ENCODE measurements at places on chromosomes 3 and 15.
A peak's percentile ranks its signal among the peaks of the same experiment; 100 is the strongest.

DNA sequence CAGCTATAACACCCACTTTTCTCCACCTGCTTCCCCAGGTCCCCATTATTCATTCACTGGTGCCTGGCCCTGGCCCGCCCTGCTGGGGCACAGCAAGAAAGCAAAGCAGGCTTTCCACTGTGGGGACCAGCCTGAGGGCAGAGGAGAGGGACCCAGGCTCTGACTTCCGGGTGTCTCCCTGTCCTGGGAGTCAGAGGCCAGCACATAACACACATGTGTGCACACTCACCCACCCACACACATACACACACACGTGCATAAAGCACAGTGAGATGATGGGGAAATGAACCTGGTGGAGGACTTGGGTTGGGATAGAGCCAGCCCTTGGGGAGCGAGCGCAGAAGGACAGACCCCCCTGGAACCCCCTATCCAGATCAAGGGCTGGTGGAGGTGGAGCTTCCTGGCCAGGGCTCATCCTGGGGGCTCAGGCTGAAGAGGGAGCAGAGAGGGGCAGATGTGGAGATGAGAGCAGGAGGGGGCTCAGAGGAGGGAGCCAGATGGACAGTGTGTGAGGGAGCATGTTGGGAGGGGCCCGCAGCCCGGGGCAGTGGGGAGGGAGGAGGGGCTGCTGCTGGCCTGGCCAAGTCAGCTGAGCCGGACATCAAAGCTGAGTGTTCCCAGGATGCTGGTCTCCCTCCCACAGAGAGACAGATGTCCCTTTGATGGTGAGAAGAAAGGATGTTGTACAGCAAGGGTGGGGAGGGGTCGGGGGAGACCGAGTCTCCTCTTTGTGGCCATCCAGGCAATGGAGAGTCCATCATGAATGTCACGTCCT lies 78.2 kb downstream of the LINGO1 start:
- no peak for DNase-seq

DNA sequence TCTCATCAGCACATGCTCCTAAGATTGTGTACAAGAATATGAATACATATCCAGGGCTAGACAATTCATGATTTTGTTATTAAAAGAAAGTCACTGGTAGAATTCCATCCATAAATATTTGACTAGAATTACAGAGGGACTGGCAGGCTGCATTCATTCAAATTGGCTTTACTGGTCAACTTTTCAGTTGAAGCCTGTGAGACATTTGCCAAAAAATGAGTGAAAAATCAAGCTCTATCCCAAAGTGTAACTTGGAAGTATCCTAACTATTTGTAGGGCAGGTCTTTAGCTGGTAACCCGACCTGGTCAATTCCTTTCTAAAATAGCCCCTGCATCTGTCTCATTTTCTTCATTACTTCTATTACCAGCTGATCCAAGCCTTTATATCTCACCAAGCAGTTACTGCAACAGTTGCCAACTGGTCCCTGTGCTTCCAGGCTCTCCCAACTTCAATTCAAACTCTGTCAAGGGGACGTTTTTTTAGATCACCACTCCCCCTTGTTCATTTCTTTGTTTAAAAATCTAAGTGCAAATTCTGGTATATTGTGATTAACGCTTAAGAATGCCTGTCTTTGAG lies 173.1 kb upstream of the TBL1XR1 start:
- DNase-seq = no peak

DNA sequence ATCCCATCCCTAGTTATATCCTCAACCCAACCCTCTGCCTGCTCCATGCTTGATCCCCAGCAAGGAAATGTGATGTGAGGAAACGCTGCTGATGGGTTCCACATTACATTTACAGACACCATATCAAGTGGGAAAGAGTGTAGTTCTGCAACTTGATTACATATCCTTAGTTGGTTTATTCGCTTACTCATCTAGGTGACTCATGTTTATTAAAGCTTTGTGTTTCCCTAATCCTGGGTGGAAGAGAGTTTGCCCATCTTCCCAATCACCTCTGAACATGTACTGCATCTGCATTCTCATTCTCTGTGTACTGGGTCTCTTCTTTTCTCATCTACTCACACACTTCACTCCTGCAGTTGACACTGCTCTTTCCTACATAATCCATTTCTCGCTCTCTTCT lies 91.7 kb upstream of the PDZRN3 start:
- DNase-seq = no peak

DNA sequence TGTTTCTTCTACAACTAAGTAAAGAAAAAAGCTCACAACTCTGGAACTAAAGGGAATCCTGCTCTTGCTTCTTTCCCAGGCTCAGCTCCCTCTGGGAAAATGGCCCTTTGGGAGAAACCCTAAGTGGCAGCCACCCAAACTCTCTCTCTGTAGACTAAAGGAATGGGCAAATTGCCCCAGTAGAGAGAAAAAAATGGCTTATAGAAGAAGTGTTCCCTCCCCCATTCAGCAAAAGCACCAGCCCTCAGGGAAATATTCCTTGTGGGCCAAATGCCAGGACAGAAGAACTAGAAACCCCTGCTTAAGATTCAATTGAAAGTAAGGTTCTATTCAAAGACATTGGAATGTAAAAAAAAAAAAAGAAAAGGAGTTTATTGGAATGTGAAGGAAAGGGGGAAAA lies 603.7 kb upstream of the ALCAM start:
- DNase-seq = no peak

- DNase-seq = no peak
Measured at GRCh38 chr3:169170456-169170855, 493.1 kb downstream of the MECOM start.

GRCh38 chr3:109445210-109445609 lies 107.9 kb upstream of the DPPA4 start:
- no peak for DNase-seq

- DNase-seq = no peak
Measured at GRCh38 chr3:120442975-120443517, 7.7 kb downstream of the FSTL1 start.

- DNase-seq = peak; percentile 86
Measured at GRCh38 chr15:48861813-48862431, 16.0 kb upstream of the EID1 start.

GRCh38 chr15:93980261-93980911 lies 251.0 kb upstream of the MCTP2 start:
- peak; percentile 8 for DNase-seq

DNA sequence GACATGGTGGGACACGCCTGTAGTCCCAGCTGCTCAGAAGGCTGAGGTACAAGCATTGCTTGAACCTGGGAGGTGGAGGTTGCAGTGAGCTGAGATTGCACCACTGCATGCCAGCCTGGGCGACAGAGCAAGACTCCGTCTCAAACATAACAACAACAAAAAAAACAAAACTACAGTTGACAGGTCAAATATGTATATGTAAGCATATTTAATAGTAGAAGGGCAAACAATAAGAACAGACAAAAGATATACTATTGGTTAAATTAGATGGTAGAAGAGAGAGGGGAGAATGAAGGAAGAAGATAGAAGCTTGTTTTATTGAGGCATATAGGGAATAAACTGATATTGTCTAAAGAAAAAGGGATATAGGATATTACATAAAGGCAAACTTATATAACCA lies 247.1 kb downstream of the KLF13 start:
- no peak for DNase-seq

DNA sequence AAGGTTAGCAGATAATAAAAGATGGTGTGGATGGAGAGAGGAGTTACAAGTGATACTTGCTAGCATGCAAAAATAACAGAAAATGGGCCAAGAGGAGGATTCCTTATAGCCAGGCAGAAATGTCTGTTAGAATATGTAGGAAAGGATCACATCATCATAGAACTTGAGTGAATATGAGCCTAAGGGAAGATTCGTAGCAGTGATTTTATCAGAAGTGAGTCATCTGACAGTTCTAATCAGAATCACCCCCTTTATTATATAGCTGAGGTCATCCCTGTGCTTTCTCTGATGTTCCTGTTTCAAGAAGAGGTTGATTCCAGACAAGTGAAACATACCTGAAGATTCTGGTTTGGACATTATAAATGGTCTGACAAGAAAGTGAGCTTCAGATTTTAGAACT lies 22.9 kb downstream of the EXOG start:
- DNase-seq = no peak

DNA sequence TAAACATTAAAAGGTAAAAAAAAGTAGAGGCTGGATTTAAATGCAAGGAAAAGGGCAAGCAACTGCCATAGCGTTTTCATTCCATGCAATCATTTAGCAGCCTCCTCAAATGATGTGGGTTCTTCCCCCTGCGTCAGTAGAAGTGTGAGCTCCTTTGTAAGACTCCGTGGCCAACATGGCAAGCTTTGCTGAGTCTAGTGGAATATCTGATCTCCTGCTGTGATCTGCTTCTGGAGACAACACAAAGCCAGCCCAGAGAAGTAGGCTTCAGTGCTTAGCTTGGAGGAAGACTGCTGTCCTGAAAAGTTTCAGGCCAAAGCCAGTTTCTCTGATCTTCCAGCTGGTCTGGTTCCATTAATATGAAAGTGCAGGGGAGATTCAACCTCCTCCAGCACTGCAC lies 70.4 kb downstream of the ARPP21 start:
- DNase-seq = no peak

DNA sequence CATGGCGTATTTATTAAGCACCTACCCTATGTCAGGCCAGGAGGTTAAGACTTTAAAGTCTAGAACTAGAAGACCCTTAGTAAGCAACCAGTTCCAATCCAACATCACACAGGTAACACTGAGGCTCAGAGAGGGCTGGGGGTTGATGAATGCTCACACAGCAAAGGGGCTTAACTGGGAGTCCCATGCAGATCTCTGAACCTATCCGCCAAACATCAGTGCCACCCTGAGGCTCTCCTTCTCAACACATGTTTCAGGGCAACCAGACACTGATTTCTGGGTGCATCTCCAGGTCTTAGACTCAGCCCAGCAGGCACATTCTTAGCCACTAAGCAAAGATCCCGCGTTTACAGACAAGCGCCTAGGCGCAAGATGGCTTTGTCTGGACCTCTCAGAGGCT lies 92.0 kb upstream of the SLC6A11 start:
- DNase-seq = no peak

DNA sequence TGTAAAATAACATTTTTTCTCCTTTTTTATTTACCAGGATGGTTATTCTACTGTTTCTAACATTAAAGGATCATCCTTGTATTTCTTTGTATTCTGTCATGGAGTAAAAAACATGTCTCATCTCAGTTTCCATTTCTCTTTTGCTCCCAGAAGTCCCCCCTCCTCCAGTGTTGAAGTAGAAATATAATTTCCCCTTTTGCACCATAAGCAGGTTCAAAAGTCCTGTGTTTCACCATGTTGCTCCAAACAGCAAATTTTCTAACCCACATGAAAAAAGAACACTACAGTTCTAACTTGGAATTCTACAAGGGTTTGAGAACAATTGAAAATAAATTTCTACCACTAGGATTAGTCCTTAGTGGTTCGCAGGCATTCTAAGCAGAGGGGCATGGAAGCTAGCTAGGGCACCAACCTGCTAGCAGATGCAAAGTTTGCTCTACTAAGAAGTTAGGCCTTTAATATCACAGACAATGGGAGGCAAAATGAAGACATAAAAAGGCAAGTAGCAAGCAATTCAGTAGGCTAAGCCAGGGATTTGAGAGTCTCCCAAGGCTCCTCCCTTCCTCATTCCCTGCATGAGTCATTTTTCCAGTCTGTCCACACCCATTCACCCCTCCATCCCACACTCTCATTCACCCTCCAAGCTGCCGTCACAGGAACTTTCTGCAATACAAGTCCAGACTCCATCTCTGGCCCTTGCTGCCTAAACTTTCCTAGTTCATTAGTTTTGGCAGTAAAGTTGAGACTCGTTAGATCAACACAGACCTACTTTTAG lies 2.3 kb upstream of the MBNL1 start:
- DNase-seq = no peak

DNA sequence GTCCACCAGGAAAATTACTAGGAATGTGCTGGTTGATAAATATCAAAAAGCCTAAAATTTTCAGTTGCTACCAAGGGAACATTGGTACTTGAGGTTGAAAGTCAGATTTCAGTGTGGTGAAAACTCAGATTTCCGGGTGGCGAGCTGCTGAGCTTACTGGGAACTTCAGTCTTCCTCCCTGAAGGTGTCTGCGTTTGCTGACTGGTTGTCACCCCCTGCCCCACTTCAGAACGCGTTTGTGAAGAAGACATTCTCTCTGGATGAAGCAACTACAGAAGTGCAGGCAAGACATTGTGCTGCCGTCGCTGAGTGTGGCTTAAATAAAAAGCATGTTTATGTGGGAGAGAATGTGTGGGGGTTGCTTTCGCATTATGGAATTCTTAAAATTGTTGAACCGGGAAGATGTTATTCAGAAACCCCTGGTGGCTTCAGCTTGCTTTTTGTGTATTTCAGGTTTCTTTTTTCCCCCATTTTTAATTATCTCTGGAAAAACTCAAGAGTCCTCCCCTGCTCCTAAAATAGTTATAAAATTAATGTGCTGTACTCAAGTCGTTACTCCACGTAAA lies 7.1 kb downstream of the FAM81A start:
- no peak for DNase-seq

GRCh38 chr3:148998297-148998696 lies 7.0 kb downstream of the GYG1 start:
- DNase-seq = no peak

- no peak for DNase-seq
Measured at GRCh38 chr3:170714122-170714521, 128.2 kb upstream of the SLC7A14 start.

- DNase-seq = no peak
Measured at GRCh38 chr3:151318313-151318712, 1.7 kb upstream of the GPR87 start.

DNA sequence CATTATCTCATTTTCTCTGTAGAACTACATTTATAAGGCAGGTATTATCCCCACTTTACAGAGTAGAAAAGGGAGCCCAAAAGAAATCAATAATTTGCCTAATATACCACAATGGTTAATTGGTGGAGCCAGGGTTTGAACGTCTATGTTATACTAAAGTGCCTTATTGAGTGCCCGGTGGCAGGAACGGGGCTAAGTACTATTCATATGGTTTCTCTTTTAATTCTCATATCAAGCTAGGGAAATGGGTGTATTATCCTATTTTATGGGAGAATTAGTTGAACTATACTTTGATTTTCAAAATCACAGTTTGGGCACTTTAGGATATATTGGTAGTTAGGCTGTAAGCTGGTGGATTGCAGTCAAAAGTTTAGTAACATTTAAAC lies 1.5 kb downstream of the CEP97 start:
- DNase-seq = no peak

- no peak for DNase-seq
Measured at GRCh38 chr3:159936541-159936940, 52.1 kb upstream of the IL12A start.

DNA sequence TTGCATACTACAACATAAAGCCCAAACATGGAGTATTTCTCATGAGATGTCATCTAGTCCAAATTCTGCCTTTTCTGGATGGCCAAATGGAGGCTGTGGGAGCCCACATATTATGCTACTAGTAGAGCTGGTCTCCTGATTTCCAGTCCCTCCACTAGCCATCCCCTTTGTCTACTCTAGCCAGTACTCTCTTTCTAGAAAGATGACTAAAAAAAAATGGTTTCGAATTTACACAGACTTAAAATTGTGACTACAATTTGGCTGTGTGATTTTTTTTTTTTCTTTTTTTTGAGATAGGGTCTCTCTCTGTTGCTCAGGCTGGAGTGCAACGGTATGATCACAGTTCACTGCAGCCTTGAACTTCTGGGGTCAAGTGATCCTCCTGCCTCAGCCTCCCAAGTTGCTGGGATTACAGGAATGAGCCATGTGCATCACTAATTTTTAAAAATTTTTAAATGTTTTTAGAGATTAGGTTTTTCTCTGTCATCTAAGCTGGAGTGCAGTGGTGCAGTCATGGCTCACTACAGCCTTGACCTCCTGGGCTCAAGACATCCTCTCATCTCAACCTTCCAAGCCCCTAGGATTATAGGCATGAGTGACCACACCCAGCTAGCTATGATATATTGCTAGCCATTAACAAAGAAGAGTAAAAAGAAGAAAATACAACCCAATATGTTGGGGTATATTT lies 273.9 kb downstream of the ADAMTSL3 start:
- no peak for DNase-seq

- DNase-seq = no peak
Measured at GRCh38 chr3:71517271-71517791, 66.2 kb downstream of the FOXP1 start.

Measured in hematopoietic multipotent progenitor cell treated with erythropoietin and hydrocortisone succinate and interleukin-3 and kit ligand, for 8 days (in vitro differentiated cells).